SHP77 (cell line): ENCODE measurements at places on chromosomes 12 and 14.
A peak's percentile ranks its signal among the peaks of the same experiment; 100 is the strongest.

GRCh38 chr12:107397890-107398500 lies 287.6 kb upstream of the PWP1 start:
- DNase-seq = no peak

- DNase-seq = no peak
Measured at GRCh38 chr14:50025776-50026175, 90.6 kb downstream of the VCPKMT start.

DNA sequence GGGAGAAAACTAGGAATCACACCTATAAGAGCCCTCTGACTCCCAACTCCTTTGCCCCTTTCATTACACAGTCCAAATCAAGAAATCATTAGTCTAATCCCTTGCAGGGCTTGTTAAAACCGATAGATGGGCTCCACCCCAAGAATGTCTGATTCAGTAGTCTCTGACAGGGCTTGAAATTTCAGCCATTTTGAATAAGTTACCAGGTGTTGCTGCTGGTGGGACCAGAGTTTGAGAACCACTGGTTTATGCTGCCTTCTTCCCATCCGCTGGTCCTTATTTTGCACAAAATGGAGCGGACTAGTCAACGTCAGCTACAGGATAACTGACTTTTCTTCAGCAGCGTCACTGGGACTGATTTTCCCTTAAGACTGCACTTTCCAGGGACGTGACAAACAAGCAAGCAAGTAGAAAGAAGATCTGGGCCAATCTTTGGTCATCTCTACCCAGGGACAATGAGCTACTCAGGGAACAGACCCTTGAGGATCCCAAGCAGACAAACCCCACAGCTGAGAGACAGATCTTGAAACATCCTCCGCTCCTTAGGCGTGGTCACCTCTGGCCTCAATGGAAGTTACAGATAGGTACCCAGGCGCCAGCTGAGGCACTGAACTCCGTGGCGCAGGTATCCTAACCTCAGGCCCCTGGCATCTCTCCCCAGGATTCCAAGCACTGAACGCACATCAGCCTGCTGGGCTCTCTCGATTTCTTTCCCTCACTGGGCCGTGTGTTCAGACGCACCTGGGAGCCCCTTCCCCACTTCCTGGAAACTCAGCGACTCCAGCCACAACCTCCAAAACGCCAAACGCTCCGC lies 900 bp downstream of the KCTD10 start:
- DNase-seq = no peak

DNA sequence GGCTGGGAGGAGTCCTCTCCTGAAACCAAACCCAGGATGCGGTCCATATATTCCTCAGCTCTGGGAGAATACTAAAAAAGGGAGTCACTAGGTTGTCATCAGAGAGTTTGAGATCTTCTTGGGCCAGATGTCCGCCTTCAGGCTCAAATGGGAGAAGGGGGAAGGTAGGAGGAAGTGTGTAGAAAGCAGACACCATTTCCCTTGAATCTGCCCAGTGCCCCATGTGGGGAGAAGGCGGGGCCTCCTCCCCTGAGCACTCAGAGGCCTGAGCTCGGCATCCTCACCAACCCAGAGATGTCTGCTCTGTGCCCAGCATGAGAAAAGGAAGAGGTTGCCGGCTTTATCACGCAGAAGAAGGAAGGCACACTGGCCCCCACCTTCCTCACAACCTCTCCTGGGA lies 37.3 kb downstream of the LTBP2 start:
- DNase-seq = no peak

DNA sequence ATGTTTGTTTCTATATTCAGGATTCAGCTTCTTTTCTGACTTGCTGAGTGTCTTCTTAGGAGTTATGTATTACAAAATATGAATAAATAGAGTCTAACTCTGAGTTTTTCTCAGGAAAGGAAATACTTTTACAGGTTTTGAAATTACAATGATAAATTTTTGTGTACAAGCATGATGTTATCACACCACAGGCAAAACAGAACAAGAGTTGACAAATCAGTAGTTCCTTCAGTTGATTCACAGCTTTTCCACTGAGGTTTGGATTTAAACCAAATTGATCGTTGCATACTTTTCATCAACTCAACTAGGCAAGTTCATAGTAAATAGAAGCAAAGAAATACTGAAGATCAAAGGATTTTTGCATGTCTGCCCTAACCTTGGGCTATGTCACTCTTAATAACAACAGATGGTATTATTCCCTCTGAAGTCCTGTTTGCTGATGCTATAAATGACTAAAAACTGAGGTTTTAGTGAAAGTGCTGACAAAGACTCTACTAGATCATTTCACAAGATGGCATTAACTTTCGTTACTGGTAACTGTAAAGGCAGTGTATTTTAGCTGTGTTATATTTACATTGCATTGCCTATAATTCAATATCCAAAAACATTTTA lies 520.2 kb downstream of the FLRT2 start:
- DNase-seq = no peak

GRCh38 chr12:40618636-40619035 lies 73.6 kb upstream of the CNTN1 start:
- DNase-seq = no peak

GRCh38 chr14:66496188-66496807 lies 10.1 kb downstream of the CCDC196 start:
- no peak for DNase-seq

GRCh38 chr12:25295361-25295760 lies 44.6 kb upstream of the KRAS start:
- no peak for DNase-seq

GRCh38 chr12:52614381-52615207 lies 3.8 kb downstream of the KRT73 start:
- no peak for DNase-seq

DNA sequence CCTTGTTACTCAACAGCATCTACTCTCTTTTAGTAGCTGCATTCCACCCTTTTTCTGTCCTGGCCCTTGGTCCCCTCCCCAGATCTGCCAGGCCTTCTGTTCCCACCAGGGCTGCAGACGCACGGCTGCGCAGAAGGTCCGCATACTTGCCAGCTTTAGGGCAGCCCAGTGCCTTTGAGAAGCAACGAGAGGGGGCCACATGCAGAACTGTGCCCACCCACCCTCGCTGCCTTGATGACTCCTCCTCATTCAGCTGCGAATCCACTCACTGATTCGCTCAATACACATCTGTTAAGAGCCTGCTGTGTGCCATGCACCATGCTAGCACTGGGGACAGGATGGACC lies 39.2 kb downstream of the PRIMA1 start:
- no peak for DNase-seq

- peak; percentile 3 for DNase-seq
Measured at GRCh38 chr14:22226381-22226780, 362.6 kb downstream of the DAD1 start.

- DNase-seq = no peak
Measured at GRCh38 chr12:123150275-123150743, 581 bp downstream of the PITPNM2 start.

DNA sequence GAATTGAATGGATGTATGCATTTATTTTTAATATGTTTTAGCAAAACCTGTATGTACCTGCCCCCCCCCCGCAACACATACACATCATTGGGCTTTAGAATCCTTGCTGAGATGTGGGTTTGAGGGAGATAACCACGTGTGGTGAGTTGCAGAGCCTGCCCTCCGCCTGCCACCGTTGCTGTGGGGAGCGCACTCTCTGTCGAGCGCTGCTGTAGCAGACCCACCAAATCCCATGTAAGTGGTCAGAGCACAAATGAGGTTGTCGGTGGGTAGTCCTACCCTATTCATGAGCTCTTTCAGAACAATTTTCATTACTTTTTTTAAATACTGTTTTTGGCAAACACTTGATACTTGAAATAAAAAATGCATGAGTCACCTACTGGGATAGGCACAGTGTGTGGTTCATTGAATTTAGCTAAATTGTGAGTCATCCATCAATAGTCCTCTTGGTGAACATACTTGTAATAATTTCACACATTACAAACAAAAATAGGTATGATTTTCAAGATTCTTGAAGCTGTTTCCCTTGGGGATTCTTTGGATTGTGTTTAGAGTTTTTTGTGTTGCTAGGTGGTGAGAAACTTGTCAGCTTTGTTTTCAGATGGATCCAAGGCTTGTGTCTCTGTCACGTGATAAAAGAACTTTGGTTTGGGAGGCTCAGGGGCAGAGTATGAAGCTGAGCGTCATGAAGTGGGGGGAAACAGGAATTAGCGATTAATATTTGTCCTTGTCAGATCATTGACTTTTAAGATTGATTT lies 107.6 kb downstream of the PTCSC3 start:
- no peak for DNase-seq

GRCh38 chr14:58772794-58773620 lies 135.2 kb downstream of the DACT1 start:
- no peak for DNase-seq

DNA sequence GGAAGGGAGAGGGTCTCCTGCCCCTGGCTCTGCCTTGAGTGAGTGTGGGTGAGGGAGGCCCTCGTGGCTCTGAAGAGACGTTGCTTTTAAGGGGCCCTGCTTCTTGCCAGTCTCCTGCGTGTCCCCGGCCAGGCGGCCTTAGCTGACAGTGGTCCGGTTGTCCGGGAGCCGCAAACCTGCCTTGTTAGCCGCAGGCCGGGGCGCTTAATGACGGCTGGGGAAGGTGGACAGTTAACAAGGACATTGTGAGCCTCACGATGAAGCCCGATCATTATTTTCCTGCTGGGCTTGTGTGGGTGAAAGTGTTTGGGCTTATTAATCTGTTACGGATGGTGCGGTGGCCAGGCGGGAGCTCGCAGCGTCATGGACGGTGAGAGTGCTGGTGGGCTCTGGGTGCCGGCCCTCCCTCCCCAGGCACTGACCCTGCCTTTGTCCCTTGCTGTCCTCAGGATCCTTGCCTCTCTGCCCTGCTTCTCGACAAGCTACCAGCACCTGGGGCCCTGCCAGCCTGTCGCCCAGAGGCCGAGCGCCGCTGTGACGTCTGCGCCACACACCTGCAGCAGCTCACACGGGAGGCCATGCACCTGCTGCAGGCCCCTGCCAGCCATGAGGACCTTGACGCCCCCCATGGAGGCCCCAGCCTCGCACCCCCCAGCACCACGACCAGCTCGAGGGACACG lies 13.3 kb downstream of the KIF26A start:
- no peak for DNase-seq

DNA sequence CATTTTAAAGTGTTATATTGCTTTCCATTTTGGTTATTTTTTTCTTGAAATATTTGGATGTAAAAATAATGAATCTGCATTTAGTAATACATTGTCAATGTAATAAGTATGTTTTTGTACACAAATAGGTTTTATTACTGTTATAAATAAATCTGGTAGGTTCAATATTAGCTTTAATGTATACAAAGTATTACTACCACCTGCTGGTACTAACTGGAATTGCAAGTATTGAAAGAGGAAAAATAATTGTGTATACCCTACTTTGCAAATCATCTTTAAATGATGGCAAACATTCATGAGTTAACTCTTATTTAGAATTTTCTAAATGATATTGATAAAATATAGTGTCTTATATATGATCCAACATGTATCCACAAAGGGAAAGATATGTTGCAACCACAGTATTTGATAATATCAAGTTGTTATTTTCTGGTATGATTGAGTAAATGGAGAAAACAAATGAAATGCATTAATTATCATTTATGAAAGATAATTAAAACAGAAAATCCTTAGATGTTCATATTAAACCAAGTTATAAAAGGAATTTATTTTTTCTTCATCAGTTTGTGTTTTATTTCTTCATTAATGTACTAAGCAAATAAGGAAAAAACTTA lies 3.2 kb downstream of the OR4K2 start:
- DNase-seq = peak; percentile 8

GRCh38 chr12:1566449-1567135 lies 27.8 kb downstream of the FBXL14 start:
- no peak for DNase-seq

- no peak for DNase-seq
Measured at GRCh38 chr12:46368138-46368537, 4.4 kb downstream of the SLC38A2 start.

DNA sequence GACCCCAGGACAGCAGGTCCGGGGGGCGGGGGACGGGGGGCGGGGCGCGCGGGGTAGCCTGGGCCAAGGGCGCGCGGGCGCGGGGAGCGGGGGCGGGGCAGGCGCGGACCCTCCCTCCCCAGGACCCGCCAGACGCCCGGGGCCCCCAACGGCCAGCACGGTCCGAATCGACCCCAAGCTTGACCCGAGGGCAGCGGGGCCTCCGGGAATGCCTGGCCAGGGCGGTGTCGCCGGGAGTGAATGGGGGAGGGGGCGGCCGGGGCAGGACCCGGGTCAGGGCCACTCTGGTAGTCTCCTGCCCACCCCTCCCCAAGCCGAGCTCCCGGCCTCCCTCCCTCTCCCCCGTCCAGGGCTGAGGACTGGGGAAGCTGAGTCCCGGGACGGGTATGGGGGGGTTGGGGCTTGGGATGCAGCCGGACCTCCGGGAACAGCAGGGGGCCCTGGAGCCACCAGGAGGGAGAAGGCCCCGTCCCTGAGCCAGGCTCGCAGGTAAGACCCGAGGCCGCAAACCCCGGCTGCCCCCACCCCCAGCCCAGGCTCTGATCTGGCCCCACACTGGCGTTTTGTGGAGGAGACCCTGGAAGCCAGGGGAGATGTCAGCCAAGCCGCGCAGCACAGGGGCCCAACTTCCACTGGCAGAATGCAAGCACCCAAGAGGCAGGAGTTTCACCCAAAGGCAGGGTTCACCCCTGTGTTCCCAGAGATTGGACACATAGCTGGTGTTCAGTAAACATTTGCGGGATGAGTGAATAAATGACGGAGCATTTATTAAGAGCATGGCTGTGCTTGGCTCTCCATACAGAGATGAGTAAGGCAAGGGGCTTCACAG lies 545 bp upstream of the GALNT9 start:
- no peak for DNase-seq

DNA sequence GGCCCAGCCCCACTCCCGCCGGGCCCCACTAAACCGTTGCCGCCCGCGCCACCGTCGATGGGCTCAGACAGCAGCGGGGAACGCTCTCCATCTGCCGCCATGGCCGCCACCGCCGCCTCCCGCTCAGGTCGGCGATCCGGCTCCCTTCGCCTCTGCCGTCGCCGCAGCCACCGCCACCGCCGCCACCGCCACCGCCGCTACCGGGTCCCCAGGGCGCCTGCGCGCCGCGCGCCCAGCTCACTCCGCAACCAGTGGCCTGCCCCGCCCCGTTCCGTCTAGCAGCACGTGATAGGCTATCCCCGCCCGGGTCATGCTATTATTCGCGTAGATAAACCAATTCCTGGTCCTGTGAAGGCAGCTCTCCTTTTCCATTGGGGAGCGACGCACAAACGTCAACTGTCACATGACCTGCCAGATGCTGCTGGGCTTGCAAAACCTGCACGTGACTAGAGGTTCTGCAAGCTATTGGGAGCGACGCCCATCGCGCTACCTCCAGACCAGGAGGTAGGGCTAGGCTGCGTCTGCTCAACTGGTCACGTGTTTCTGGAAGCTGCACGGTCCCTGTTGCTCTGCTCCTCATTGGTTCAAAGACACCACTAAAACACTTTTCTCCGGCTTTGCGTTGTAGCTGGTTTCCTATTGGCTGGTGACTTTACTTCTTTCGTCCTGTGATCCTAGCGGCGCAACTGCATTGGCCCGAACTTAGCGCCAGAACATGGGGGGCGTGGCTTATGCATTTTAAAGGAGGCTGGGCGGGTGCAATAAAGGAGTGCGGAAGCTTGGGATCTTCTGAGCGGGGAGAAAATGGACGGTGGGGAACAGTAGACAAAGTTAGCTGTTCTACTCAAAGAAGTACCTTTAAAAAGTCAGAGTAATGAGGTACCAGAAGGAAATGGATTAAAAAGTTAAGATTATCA lies at the start of gene PIP4P1:
Gene PIP4P1, minus strand, starts transcription at position 210 of the 917 bp plus-strand sequence. Its CDS starts 109 bp downstream, at position 101.
- peak; percentile 100 for DNase-seq
